Activated CD4-positive, alpha-beta T cell treated with anti-CD3 and anti-CD28 coated beads, Interleukin-2, amount 10 ng/mL, durations not matched to agents 7 days and 5 days (primary cell): ENCODE measurements at places on chromosomes 2 and 18. TPM values are rescaled to one million over a fixed set of nuclear protein-coding genes. Genes with fewer than 3 reads are reported as not detected.

DNA sequence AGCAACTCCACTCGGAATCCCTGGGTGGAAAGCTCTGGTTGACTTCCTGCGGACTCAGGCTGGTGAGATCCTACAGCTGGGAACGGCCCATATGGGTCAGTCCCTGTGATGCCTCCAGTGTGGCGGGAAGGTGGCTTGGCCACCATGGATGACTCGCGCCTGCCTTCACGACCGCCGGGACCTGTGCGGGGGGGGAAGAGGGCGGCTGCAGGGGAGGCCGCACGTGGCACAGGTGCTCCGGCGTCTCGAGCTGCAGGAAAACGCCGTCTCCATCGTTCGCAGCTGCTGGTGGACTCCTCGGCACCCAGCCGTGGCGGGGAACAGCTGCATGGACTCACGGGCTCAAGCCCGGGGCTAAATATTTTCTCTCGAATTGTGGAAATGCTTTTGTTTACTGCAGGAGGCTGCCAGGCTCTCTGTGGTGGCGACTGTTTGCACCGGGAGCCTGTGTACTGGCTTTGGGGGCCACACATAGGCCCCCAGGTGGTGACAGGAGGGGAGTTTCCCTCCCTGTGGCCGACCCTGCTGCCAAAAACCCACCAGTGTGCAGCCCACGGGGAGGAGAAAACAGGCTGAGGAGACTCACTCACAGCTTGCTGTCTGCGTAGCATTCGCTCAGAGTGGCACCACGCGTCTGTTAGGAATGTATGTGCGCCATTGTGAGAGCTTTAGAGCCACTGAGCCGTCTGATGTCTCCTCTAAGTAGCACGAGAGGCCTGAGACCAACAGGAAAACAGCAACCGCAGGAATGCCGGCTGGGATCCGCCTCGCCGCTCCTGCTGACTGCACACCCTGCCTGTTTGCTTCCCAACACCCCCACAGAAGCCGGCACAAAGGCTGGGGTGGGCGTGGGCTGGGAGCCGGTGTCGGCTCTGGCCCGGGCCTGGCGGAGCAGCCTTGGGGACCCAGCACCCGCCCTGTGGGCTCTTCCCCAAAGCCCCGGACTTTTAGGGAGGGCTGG lies 89.2 kb downstream of the NFATC1 start:
- H3K27ac ChIP-seq, result peak overlapping the region; percentile 36
- DNase-seq, result no peak
- peaks cover 2% of the 10 kb centered on the region for H3K36me3 ChIP-seq
- no peaks in the 10 kb centered on the region for H3K4me1 ChIP-seq
- no peak overlapping the region for H3K4me3 ChIP-seq

- DNase-seq, result no peak
- H3K27me3 ChIP-seq, result no peaks in the 10 kb centered on the region
- no peak overlapping the region for H3K4me3 ChIP-seq
Observed at GRCh38 chr2:223500709-223501108, 101.5 kb downstream of the SCG2 start.

- no peak overlapping the region for H3K27ac ChIP-seq
- H3K4me1 ChIP-seq, result no peaks in the 10 kb centered on the region
- DNase-seq, result no peak
- H3K36me3 ChIP-seq, result no peaks in the 10 kb centered on the region
- no peaks in the 10 kb centered on the region for H3K27me3 ChIP-seq
- H3K4me3 ChIP-seq, result no peak overlapping the region
Observed at GRCh38 chr2:215736653-215737290, 276.6 kb downstream of the MREG start.

GRCh38 chr2:54428108-54428831 lies 27.9 kb upstream of the SPTBN1 start:
- no peak overlapping the region for H3K27ac ChIP-seq
- H3K4me3 ChIP-seq, result no peak overlapping the region

- H3K36me3 ChIP-seq, result peaks cover 17% of the 10 kb centered on the region
- no peak for DNase-seq
- no peak overlapping the region for H3K27ac ChIP-seq
- peaks cover 37% of the 10 kb centered on the region for H3K27me3 ChIP-seq
Observed at GRCh38 chr18:44727291-44727690, 46.6 kb downstream of the SETBP1 start.

DNA sequence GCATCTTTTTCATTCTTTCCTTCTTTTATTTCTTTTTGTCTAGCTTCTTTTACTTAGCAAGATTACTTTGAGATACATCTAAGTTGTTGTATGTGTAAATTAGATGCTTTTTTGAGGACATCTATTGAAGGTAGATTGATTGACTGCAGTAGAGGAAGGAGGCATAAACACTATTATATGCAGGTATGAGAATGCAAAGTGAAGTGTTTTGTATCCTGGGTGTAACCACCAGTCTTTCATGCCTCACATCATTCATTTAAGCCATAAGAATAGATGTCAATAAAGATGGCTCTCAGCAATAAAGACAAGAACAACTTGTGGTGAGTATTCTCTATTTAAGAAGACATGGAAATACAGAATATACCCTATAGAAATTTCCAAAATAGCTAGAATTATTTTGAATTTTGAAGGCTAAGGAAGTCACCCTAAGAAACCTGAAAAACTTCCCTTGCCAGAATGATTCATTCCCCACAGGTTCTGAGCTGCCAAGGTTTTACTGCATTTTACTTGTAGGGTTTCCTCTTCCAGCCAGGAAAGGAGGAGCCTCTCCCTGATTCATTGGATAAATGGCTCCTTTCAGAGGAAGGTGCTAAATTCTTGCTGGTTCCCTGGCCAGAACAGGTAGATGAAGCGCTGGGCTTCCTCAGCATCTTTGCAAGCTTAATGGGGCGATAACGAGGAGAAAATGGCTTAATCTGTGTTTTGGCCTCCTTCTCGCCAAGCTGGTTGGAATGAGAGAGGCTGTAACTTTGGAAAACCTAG lies 279.8 kb upstream of the SLC14A2 start:
- H3K36me3 ChIP-seq, result no peaks in the 10 kb centered on the region
- H3K27ac ChIP-seq, result no peak overlapping the region
- H3K27me3 ChIP-seq, result peaks cover 4% of the 10 kb centered on the region
- no peak for DNase-seq
- H3K4me1 ChIP-seq, result no peaks in the 10 kb centered on the region

DNA sequence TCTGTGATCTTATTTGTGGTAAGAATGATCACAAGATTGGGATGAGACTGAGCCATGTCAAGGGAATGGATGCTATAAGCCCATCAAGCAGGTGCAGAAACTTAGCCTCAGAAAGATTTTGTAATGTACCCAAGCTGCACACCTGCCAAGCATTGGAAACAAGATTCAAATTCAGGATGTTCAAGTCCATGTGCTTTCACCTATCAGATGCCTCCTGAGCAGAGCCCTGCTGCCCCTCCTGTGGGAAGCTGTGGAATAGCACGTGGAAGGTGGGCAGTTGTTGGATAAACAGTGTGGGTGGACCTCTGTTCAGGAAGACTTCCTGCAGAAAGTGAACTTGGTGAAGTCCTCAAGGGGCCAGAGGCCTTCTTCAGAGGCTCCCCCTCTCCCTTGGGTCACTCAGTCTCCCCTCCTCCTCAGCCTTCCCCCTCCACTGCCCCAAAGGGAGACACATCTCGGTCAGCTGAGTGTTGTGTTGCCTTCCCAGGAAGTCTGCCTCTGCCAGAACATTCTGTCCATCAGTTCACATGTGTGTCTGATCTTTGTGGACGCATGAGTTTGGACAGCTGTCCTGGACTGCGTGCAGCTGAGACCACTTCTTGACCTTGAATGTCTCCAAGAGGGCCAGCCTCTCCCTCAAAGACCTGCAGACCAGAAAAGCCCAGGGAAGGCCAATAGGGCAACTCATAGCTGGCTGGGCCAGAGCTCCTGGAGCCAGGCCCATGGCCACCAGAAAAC lies 186.1 kb downstream of the INHBB start:
- no peaks in the 10 kb centered on the region for H3K4me1 ChIP-seq
- no peaks in the 10 kb centered on the region for H3K27me3 ChIP-seq
- H3K4me3 ChIP-seq, result no peak overlapping the region
- no peak overlapping the region for H3K27ac ChIP-seq

- no peaks in the 10 kb centered on the region for H3K4me1 ChIP-seq
- H3K27ac ChIP-seq, result no peak overlapping the region
- no peak overlapping the region for H3K4me3 ChIP-seq
- DNase-seq, result no peak
- H3K27me3 ChIP-seq, result peaks cover 5% of the 10 kb centered on the region
Observed at GRCh38 chr2:152434395-152435182, 99.6 kb downstream of the FMNL2 start.

DNA sequence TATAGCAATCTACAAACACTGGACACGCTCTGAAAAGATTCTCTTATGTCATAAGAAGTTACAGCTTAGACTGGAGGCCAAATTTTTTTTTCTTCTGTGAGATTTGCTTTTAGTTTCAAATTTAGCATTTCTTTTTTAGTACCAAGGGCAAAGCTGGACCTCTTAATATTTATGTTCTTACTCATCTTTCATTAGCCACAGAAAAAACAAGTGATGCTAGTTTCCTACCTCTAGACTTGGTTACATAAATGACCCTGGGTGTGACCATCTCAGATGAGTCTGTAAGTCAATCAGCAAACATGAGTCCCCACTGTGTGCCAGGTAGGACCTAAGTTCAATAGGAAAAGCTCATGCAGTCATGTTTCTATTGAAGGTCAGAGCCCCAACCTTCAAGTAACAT lies 94.4 kb downstream of the MEP1B start:
- no peak overlapping the region for H3K4me3 ChIP-seq
- no peak for DNase-seq
- H3K36me3 ChIP-seq, result no peaks in the 10 kb centered on the region
- H3K27ac ChIP-seq, result no peak overlapping the region
- H3K4me1 ChIP-seq, result no peaks in the 10 kb centered on the region

- H3K27me3 ChIP-seq, result peaks cover 19% of the 10 kb centered on the region
- no peak for DNase-seq
- H3K4me3 ChIP-seq, result no peak overlapping the region
- H3K27ac ChIP-seq, result no peak overlapping the region
- no peaks in the 10 kb centered on the region for H3K36me3 ChIP-seq
- H3K4me1 ChIP-seq, result no peaks in the 10 kb centered on the region
Observed at GRCh38 chr2:88443353-88443938, 9.0 kb downstream of the FOXI3 start.

DNA sequence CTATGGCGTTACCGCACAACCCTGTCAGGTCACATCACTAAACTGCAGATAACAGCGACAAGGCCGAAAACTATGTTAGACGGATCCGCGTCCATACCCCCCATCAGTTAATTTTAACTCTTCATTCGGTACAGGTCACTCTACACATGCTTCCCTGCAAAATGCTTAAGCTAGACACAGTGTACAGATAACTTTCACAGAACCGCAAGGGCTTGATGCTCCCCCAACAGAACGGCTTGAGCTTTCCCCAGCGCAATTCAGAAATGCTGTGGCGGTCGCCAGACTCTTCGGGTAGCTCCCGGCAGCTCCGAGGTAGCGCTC lies 283 bp upstream of the RBBP8 start:
- peaks cover 5% of the 10 kb centered on the region for H3K27me3 ChIP-seq
- peaks cover 38% of the 10 kb centered on the region for H3K4me1 ChIP-seq
- H3K4me3 ChIP-seq, result peak overlapping the region; percentile 94
- DNase-seq, result no peak

DNA sequence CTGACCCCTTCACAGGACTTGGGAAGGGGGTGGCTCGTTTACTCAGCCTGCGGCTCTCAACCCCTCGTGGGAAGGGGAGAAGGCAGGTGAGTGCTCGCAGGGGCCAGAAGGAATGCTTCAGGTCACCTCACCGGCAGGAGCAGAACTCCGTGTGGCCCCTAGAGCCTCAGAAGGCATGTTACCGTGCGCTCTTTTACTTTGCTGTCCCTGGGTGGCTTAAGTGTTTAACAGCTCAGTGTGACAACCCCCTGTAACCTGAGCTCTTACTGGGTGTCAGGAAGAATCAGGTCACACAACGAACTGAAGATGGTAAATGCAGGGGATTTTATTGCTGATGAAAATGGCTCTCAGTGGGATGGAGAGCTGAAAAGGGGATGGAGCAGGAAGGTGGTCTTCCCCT lies 1235.4 kb downstream of the LRP1B start:
- no peaks in the 10 kb centered on the region for H3K27me3 ChIP-seq
- H3K36me3 ChIP-seq, result no peaks in the 10 kb centered on the region
- H3K4me3 ChIP-seq, result no peak overlapping the region
- DNase-seq, result no peak
- no peak overlapping the region for H3K27ac ChIP-seq
- no peaks in the 10 kb centered on the region for H3K4me1 ChIP-seq

- H3K4me3 ChIP-seq, result no peak overlapping the region
- H3K27ac ChIP-seq, result no peak overlapping the region
- H3K36me3 ChIP-seq, result no peaks in the 10 kb centered on the region
Observed at GRCh38 chr2:10466801-10467200, 18.7 kb upstream of the ODC1 start.

GRCh38 chr2:164737612-164738081 lies 104.0 kb downstream of the COBLL1 start:
- H3K27me3 ChIP-seq, result peaks cover 27% of the 10 kb centered on the region
- DNase-seq, result peak; percentile 40
- no peak overlapping the region for H3K4me3 ChIP-seq
- H3K4me1 ChIP-seq, result no peaks in the 10 kb centered on the region
- no peak overlapping the region for H3K27ac ChIP-seq
- no peaks in the 10 kb centered on the region for H3K36me3 ChIP-seq

DNA sequence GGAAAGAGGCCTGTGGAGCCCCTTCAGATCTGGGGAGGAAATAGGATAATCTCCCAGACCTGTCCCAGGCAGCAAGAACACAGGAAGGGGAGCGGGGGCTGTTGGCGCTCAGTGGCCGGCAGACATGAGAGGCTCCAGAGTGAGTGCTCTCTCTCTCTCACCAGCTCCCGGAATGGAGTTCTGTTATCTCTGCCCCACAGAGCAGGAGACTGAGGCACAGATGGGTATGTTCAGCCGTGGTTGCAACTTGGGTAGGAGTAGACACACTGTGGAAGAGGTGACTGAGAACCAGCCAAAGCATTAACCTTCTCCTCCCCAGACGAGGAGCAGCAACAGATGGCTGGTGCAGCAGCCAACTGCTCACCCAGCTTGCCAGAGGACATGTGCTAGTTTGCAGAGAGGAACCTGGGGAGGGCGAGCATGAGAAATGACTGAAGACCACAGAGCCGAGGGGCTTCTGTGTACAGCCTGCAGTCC lies 82.0 kb downstream of the NRP2 start:
- H3K4me1 ChIP-seq, result peaks cover under 1% of the 10 kb centered on the region
- DNase-seq, result no peak
- no peaks in the 10 kb centered on the region for H3K36me3 ChIP-seq
- no peak overlapping the region for H3K27ac ChIP-seq

DNA sequence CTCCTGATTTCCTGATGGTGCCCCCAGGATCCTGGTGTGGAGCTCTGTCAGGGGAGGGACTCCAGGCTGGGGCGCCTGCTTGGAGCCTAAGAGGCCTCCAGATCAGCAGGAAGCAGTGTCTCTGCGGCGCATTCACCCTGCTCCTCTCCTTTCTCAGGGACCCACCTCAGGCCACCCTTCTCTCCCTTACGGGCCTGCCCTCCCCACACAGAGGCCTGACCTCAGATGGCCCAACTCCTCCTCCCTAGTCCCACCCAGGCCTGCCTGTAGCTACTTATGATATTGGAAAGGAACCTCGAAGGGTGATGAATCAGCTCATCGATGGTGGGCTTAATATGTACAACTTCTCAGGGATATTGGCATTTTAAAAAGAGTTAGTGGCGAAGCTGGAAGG lies 10.6 kb downstream of the TMEM37 start:
- H3K4me1 ChIP-seq, result no peaks in the 10 kb centered on the region
- no peak overlapping the region for H3K4me3 ChIP-seq
- H3K27ac ChIP-seq, result no peak overlapping the region
- H3K27me3 ChIP-seq, result no peaks in the 10 kb centered on the region

ACTG2 gene
- not detected for total RNA-seq

CERKL gene
- not detected for total RNA-seq

CFC1 gene
- not detected for total RNA-seq

SLC40A1 gene
- total RNA-seq, result 2.6 TPM

FAM237A gene
- total RNA-seq, result not detected

FOXI3 gene
- not detected for total RNA-seq

AMER3 gene
- total RNA-seq, result not detected

MARS2 gene
- 11.9 TPM for total RNA-seq

CRYGD gene
- total RNA-seq, result not detected

SKOR2 gene
- not detected for total RNA-seq
